ENCODE measurements at places on chromosomes 1 and 21.

GRCh38 chr1:54425152-54425584 is 19.0 kb upstream of the SSBP3 start:
- no peak for DNase-seq

GRCh38 chr1:111504097-111504496 is 664 bp upstream of the ADORA3 start:
- DNase-seq, result no peak

GRCh38 chr1:76587212-76587611 is 280.1 kb upstream of the ST6GALNAC5 start:
- no peak for DNase-seq

DNA sequence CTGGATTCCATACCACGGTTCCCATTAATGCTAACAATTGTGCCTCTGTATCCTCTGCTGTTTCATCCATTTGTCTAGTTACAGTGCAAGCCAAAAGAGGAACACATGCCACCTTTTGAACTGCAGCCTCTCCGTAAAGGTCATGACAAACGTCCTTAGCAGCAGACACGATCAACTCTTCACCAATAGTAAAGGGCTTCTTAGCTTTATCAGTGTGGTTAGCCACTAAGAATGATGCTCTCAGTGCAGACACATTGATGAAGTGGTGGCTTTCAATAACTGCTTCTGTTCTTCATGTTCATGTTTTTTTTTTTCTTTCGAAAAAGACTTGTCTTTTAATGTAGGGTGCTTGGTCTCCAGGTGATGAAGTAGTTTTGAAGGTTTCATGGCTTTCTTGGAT is 14.3 kb downstream of the XPR1 start:
- no peak for DNase-seq

GRCh38 chr1:50308878-50309277 is 114.4 kb downstream of the DMRTA2 start:
- DNase-seq, result no peak

DNA sequence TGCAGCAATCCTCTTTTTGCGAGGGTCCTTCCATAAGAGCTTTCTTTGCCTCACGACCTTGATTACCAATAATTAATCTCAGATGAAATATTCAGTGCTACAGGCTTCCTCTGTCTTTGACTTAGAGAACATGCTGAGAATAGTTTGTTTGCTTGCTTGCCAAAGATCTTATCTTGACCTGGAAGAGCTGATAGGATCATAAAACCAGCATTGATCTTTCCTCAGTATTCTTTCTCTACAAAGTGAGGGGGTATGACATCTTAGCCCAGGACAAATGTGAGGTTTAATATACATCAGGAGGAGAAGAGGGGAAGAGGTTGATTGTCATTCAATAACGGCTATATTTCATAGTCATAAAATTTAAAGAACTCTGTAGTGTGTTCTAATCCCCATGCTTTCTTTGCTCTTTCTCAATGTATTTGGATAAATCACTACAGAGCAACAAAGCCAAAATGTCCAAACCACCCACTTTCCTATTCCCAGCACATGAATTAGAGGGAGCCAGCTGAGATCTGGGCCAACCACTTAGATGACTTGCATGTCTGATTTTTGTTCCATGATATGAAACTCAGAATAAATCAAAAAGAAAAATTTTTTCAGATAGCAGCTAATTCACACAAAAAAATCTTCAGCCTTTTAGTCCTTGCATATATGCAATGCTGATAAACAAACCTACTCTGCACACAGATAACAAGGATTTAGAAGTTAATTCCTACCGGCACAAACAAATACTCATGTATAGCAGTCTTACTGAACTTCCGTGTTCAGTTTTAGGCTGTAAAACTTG is 50.5 kb upstream of the IPO9 start:
- DNase-seq, result no peak

DNA sequence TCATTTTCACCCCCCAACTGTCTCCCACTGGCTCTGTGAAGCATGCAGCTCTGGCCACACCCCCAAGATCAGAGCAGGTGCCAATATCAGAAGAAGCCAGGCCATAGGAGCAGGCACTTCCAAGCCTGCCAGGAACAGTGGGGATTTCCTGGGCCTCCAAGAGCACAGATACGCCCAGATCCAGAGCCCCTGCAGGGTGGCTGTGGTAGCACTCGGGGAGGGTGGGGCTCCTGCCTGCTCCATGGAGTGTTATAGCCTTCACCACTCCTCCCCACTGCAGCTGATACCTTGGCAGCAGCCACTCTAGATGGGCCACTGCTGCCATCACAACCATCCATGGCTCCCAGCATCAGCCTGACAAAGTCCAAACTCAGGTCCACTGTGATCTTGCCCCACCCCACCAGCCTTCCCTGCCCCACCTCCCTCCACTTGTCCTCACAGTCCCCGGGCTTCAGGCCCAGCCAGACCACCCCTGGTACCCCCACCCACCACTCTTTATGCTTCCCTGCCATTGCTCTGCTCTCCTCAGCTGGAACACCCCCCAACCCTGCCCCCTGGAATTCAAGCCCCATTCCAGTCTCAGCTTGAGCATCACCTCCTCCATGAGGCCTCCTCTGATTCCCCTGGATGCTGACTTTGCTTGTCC is 448.3 kb downstream of the MATN1 start:
- no peak for DNase-seq

DNA sequence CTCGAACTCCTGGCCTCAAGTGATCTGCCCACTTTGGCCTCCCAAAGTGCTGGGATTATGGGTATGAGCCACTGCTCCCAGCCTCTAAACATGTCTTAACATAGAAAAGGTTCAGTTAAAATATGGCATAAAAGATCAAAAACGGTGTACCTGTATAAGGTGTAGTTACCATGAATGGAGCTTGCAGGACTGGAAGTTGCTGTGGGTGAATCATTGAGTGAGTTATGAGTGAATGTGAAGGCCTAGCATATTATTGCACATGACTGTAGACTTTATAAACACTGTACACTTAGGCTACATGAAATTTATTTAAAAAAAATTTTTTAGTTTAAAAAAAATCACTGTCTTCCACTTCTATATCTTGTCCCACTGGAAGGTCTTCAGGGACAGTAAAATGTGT is 15.7 kb downstream of the ABCD3 start:
- no peak for DNase-seq

DNA sequence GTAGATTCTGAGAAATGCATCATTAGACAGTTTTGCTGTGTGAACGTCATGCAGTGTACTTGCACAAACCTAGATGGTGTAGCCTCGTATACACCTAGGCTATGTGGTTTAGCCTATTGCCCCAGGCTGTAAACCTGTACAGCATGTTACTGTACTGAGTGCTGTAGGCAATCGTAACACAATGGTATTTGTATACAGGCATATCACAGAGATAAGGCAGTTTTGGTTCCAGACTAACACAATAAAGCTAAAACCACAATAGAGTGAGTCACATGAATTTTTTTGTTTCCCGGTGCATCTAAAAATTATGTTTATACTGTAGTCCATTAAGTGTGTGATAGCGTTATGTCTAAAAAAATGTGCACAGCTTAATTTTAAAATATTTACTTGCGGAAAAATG is 6.9 kb downstream of the IL10RB start:
- no peak for DNase-seq

- no peak for DNase-seq
These were observed 395.5 kb upstream of the PKN2 start for GRCh38 chr1:88288571-88288970.

- DNase-seq, result no peak
These were observed 104.6 kb upstream of the IVNS1ABP start for GRCh38 chr1:185421485-185422107.

- DNase-seq, result no peak
These were observed 13.3 kb upstream of the SGIP1 start for GRCh38 chr1:66520655-66521054.

GRCh38 chr1:39109644-39110043 is 83.5 kb downstream of the NDUFS5 start:
- no peak for DNase-seq

GRCh38 chr21:44574457-44575306 is 1.2 kb downstream of the KRTAP10-4 start:
- DNase-seq, result no peak

GRCh38 chr1:231822041-231822440 is 195.5 kb downstream of the DISC1 start:
- no peak for DNase-seq

- no peak for DNase-seq
These were observed 38.7 kb downstream of the DHX9 start for GRCh38 chr1:182877842-182878241.

- no peak for DNase-seq
These were observed 18.9 kb downstream of the HTR1D start for GRCh38 chr1:23198373-23198772.

DNA sequence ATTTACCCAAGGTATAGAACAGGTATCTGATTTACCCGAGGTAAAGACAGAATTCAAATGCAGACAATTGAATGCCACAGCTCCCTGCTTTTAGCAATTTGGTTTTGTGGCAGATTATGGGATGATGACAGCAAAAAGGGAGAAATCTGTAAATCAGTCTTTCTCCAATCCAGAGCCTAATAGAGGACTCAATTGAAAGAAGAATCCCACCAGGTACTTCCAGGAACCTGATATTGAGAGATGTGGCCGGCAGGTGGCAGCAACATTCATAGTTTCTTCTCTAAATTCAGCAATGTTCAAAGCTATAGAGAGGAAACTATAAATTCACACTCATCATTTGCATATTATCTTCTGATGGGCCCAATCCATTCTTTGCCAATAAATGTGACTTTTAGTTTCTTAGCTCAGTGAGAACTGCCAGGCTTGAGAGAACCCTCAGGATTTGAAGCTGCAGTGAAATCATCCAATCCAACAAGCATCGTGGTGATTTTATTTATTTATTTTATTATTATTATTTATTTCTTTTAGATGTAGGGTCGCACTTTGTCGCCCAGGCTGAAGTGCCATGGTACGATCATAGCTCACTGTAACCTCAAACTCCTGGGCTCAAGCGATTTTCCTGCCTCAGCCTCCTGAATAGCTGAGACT is 9.8 kb upstream of the PHACTR4 start:
- DNase-seq, result peak; percentile 57

DNA sequence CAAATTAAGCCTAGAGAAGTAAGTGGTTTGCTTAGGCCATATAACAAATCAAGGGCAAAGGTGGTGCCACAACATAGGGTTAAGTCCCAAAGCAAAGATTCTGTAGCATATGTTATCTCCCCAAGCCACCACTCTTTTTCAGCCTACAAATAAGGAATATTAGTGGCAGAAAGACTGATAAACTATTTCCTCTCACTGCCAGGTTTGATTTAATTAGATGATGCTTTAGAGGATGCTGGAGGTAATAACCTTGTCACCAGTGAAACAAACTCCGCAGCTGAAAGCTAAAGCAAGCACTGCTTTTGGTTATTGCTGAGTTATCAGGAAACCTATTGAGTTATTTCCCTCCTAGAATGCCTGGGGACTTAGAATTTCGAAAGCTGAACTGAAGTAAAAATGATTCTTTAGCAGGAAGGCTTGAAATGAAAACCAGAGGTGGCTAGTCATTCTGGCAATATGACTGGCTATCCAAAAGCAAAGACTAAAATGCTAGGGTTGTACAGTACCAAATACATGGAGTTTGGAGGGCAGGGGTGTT is 145.2 kb downstream of the SYT2 start:
- no peak for DNase-seq

DNA sequence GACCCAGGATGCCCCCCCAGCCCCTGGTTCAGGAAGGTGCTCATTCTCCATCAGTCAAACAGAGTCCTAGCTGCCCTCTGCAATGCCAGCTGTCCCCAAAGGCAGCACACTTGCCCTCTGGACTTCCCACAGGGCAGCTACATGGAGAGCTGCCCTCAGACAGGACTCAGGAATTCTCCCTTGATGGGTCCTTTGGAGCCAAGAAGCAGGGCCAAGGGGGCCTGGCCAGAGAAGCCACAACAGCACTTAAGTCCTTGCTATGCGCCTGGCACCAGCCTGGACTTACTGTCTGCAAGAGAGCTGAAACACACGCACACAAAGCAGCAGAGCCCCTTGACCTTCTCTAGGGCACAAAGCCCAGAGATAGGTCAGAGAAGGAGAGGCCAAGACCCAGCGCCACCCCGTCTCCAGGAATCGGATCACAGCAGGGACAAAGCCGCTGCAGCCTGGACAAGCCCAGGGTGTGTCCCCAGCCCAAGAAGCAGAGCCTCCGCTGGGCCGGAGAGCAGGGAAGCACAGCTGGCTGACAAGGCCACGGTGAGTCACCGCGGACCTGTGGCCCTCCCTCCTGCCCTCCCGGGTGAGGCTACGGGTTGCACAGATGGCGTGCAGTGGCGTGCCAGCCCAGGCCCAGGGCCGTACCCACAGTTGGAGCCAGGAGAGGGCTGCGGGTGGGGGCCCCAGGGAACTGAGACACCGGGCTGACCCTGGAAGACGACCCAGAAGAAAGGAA is 1.7 kb downstream of the WNT9A start:
- no peak for DNase-seq

DNA sequence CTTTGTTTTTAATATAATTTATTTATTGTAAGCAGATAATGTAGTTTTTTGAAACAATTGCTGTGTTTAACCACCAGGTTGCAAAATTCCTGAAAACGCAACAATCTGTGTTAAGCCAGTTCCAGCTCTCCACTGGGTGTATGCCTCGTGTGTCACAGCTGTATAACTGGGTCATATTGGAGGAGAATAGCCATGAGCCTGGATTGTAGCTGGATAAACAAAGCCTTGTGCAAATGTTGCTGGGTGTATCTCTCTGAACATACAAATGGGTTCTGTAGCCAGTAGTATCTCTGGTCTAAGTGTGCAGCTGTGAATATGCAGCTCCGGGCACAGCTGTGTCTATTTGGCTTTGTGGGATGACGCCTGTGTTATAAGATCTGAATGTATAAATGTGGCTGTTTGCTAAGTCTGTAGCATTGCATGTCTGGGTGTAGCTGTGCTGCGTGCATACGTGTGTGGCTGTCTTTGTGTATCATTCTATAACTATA is 2.8 kb downstream of the TCEA3 start:
- DNase-seq, result no peak

GRCh38 chr1:202584707-202585589 is 125.3 kb downstream of the SYT2 start:
- no peak for DNase-seq

DNA sequence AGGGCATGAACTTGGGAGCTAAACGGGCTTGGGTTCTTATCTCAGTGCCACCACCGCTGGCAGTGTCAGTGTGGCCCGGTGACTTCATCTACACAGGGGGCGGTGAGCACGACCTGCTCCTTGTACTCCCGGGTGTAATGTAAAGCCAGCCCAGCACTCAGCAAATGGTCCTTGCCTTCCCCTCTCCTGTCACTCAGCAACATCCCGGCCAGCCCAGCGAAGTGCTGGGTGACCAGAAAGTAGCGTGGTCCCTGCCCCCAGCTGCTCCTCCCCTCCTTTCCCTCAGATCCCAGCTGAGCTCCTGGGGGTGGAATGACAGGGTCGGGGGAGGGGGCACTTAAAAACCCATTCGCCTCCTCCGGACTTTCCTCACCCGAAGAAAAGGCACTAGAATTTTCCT is 7.2 kb downstream of the KCNN3 start:
- DNase-seq, result no peak

DNA sequence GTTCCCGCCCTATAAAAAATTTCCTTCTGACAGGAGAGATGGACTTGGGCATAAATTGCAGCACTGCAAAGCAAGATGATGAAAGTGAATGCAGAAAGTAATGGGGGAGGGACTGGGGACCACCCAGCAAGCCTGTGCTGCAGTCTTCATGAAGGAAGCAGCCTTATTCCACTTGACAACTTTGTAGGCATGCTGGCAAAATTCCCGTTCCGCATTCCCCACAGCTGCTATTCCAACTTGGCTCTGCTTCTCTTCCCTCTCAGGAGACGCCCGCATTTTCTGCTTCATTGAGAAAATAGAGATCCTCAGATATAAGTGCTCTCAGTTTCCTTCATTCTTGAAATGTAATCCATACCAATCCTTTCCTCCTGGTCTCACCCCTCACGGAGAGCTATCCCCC is 2.4 kb downstream of the HMGB4 start:
- DNase-seq, result no peak

All from activated T-cell treated with anti-CD3 and anti-CD28 coated beads for 24 hours (primary cell).